ENCODE measurements at places on chromosomes 2 and 18.

DNA sequence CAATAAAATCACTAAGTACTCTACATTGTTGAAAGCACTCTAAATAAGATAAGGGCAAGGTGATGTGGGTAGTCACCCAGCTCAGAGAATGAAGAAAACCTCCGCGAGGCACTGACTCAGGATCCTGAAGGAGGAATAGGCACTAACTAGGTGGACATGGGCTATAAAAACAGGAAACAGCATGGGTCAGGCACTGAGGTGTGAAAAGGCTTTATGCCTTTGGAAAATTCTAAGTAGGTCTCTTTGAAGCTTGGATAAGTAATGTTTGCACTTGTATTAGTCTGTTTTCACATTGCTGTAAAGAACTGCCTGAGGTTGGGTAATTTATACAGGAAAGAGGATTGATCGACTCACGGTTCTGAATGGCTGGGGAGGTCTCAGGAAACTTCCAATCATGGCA, 161.6 kb downstream of the EPHA4 start:
- DNase-seq, result no peak

DNA sequence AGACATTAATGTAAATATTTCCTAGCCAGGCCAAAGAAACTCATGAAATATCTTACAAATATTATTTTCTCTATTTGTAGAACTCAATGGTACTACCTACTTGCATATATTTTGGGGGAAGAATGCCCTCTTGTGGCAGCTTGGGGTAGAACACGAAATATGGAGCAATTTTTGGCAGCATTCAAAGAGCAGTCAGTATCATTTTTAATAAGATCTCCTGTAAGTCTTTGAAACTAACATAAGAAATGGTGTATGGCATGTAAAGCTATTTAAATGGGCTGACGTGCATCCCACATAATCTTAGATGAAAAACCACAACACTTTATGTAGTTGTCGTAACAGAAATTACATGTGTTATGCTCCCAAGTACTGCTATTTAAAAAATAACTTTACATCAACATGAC, 62.3 kb upstream of the CCDC195 start:
- DNase-seq, result peak; percentile 61

GRCh38 chr18:75220551-75221355, 10.2 kb downstream of the TSHZ1 start:
- no peak for DNase-seq

DNA sequence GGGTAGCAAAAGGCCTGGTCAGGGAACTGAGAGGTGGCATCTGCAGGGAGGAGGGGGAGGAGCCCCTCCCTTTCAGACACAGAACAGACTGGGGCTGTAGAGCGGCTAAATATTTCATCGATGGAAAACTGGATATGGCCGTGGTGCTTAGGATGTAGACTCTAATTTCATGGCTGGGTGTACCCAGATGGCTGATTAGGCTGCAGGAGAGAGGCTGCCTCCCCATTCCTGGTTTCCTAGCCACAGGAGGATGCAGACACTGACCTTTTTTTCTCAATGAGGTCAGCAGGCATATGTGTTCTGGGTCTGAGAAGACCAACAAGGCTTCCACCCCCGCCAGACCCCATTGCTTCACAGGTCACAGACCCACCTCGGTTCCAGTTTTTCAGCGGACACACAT, 79.3 kb upstream of the STPG4 start:
- DNase-seq, result no peak

GRCh38 chr18:24043403-24043802, 28.8 kb downstream of the TTC39C start:
- no peak for DNase-seq

DNA sequence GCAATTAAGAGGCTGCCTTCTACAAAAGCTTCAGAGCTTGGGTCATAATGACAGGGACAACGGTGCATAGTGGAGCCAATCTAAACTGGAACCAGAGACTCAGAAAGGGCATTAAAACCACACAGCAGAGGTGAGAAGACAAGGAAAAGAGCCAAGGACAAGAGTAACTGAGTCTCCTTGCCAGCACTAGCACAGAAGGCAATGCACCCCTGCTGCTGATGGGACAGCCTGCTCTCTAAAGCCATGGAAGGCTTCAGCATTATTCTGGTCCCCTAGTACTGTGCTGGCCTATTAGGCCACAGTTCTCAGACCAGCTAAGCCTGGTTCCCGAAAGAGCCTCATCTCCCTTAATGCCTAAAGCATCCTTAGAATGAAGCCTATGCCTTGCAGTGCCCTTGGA, 15.5 kb downstream of the MYO5B start:
- DNase-seq, result no peak
